ENCODE measurements at places on chromosomes 13 and 19.

GRCh38 chr19:49553451-49554271 lies 25.9 kb downstream of the RCN3 start:
- no peak for DNase-seq

GRCh38 chr13:51993713-51994112 lies 17.5 kb downstream of the ATP7B start:
- DNase-seq, result no peak

- DNase-seq, result no peak
Observed at GRCh38 chr13:72561791-72562190, 165.6 kb downstream of the MZT1 start.

DNA sequence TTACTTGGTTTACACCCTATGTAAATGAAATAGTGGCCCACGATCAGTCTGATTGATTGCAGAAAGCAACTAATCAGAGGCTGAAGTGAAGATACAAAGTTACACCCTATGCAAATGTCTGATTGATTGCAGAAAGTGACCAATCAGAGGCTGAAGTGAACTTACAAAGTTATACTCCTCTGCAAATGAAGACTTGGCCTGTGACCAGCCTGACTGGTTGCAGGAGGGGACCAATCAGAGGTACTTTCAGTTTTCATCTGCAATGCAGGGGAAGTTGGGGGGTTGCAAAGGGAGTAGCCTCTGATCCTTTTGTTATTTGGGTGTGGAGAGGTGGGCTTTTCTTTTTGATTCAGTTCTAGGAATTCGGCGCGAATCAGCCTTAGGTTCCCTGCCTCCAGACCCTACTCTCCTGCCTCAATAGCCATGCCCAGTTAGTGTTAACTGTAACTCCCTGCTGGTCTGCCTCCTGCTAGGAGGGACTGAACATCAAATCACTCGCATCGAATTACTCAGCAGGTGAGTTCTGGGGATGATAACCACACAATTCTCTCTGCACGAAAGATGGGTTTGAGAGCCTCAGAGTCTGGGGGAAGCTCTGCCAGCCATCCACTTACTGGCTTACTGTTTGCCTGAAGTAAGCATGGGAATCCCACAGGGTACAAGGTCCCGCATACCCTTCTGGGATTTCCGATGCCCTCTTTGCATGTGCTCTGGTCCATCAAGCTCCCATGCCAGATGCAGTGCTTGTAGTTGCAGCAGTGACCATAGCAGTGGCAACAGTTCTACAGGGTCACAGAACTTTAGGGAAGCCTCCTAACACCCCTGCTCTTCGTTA lies 7.5 kb downstream of the ARL11 start:
- DNase-seq, result no peak

DNA sequence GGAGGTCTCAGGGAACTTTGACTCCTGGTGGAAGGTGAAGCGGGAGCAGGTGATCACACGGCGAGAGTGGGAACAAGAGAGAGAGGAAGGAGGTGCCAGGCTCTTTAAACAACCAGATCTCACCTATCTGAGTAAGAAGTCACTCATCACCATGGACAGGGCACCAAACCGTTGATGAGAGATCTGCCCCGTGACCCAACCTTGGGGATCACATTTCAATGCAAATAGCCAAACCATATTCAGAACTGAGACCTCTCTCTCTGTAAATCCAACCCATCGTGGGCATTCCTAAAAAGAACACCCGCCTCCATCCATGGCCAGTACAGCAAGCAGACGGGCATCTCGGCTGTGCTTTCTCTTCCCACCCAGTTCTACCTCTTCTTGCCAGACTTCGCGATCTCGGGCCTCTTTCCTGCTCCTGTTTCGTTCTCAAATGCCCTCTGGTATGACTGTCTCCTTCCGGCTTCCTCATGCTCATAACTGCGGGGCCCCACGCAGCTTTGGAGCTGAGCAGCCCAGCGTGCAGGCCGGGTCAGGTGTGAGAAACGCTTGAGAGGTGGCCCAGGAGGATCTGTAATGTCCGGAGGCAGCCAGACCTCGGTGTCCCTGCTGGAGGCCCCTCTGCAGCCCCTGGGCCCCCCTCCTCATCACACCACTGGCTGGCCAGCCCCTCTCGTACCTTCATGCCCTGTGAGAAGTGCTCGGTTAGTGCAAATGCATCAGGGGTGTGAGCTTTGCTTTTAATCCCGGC lies 97.0 kb upstream of the GPR183 start:
- DNase-seq, result no peak

- DNase-seq, result no peak
Observed at GRCh38 chr13:28531845-28532387, 37.0 kb upstream of the FLT1 start.
